ENCODE measurements at places on chromosomes 1 and 21.

- DNase-seq, result peak; percentile 85
These were observed 302.7 kb upstream of the SGIP1 start for GRCh38 chr1:66231217-66231616.

DNA sequence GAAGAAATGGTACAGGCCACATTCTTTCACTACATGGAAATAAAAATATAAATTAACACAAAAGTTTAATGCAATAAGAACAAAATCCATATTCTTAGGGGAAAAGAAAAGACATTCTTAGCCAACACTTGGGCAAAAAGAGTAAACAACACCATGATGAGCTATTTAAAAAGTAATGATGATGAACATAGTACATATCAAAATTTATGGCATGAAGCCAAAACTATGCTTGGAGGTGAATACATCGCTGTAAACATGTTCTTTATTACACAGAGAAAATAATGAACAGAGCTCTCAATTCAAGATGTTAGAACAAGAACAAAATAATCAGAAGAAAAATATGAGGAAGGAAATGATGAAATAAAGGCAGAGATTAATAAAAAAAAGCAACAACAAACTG lies 158.2 kb downstream of the ZSCAN20 start:
- no peak for DNase-seq

DNA sequence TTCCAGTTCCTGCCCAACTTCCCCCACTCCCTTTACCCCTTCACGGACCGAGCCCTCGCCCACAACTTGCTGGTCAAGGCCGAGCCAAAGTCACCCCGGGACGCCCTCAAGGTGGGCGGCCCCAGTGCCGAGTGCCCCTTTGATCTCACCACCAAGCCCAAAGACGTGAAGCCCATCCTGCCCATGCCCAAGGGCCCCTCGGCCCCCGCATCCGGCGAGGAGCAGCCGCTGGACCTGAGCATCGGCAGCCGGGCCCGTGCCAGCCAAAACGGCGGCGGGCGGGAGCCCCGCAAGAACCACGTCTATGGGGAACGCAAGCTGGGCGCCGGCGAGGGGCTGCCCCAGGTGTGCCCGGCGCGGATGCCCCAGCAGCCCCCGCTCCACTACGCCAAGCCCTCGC lies 42.1 kb upstream of the ARHGEF16 start:
- DNase-seq, result no peak

GRCh38 chr1:197480446-197480845 lies 212.4 kb downstream of the CRB1 start:
- no peak for DNase-seq

GRCh38 chr1:112955773-112956543 lies at the start of gene SLC16A1:
Gene SLC16A1, minus strand, starts transcription at chr1:112956196. Its CDS starts 26,888 bp downstream, at chr1:112929308.
- DNase-seq, result peak; percentile 96

GRCh38 chr1:42046761-42047507 lies 106.3 kb upstream of the GUCA2B start:
- DNase-seq, result no peak

DNA sequence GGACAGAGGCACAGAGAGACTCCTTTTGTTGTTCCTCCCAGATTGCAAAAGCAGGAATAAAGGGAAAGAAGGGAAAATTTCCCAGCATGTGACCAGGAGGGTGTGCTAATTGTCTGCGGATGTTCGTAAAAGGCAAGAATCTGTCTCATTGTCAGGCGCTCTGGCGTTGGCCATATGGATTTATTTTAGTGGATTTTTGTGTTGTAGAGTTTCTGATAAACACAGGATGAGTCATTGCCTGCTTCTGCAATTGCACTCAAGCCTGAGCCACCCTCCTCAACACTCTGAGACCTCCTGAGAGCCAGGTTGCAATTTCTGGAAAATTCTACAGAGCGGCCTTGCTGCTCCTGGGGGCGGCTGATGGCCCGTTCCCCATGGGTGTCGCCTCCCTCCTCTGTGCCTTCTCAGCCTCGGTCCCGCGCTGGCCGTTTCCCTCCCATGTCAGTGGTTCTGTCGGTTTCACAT lies 227.7 kb downstream of the KAZN start:
- DNase-seq, result peak; percentile 58

DNA sequence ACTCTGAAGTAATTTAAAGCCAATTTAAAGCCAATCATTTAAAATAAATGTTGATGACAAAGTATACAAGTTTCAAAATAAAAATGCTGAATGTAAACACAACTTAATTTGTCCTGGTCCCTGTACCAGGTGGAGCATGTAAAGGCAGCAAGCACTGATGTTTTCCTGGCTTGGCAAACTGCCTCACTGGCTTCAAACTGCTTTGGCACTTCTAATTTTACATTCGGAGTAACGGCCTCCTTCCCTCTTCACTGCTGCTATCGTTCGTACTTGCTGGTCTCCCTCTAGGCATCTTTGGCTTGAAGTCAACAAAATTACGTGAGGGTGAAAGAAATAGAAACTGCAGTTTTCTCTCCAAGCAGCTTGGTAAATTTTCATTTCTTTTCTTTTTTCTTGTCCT lies 287.9 kb downstream of the LTN1 start:
- DNase-seq, result no peak

All from HT1080 (cell line).